ENCODE measurements at places on chromosomes 6 and 20.

DNA sequence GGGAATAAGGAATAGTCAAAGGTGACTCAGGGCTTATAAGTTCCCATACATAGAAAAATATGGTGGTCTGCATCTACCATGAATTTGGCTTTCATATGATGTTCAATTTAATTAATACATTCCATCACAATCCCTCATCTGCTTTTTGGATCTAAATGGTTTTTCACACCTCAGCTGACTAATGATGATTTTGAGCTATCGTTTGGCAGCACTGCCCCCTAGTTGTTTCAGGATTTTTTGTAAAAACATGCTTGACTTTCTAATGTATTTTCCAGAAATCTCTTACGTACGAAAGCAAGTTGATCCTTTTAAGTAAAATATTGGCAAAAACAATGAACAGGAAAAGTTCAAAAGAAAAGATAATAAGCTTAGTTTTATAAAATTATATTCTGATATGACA, 408.6 kb upstream of the ADGRB3 start:
- DNase-seq, result no peak

DNA sequence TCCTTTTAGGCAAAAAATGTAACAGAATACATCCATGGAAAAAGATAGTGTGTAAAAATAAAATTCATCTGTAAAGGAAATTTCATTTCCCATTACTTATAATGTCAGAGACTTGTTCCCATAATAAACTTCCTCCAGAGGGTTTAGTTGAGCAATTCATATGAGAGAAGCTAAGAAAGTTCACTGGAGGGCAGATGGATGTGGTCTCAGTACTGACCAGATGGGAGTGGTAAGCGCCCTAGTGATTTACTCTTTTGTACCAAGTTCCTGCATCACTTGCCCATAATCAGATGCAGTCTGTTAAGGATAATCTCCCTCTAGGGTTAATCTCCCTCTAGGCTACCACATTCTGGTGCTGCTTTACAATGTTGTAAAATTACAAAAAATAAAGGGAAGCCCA, 61.7 kb downstream of the ESF1 start:
- DNase-seq, result no peak

- DNase-seq, result no peak
These were observed 111.7 kb upstream of the TMEM170B start for GRCh38 chr6:11425876-11426275.

GRCh38 chr6:52922161-52922560, 12.7 kb upstream of the GSTA3 start:
- DNase-seq, result no peak

- no peak for DNase-seq
These were observed 9.6 kb upstream of the LY6G5C start for GRCh38 chr6:31690231-31691077.

DNA sequence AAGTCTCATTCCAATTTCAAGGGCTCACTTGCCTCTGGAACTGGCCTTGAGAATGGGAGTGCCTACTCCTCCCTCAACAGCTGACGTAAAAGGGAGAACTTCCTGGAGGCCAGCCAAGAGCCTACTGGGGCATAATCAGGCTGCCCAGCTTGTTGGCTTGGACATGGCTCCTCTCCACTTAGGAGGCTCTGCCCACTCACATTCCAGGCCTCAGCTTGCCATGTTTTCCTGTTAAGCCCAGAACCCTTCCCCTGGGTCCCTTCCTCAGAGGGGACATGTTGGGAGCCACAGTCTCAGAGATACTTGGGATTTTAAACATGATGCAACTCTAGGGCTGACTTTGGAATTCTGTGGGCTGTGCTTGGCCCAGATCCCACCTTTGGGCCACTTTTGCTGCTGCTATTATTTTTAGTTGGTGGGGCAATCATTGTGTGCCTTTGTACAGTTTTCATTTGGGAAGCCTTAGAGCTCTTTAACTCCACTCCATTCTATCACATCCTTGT, 31.5 kb upstream of the ADTRP start:
- DNase-seq, result no peak

GRCh38 chr6:92688342-92688741, 731.0 kb downstream of the EPHA7 start:
- DNase-seq, result no peak

DNA sequence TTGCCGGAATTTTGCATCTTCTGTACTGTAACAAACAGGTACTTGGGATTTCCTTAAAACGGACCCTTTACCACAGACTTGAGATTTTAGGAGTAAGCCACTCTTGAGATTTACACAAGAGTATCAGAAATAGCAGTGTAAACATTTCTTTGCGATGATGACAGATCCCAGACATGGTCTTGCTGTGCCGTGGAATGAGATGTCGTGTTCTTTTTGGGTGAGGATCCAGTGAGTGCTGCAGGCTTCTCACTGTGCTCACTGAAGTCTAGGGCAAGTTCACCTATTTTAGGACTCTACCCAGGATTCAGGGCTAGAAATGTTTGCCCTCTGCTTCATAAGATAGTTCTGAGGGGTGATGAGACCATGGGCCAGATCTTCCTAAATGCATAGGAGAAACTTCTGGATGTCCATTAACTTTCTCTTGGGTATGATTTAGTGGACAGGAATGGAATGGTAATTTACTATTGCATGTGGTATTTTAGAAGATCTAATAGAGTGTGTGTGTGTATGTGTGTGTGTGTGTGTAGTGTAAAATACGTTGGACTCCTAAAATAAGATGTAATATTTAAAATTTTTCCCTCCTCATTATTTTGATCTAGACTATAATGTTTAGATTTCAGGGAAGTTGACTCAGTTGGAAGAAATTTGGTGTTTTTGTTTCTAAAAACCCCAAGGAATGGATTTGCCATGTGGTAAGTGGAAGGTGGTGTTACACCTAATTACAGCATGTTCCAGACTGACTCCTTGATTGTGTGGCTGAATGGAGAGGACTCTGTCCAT, 8.5 kb downstream of the LRRC1 start:
- no peak for DNase-seq

GRCh38 chr20:62925420-62926228, 681 bp downstream of the DIDO1 start:
- peak; percentile 66 for DNase-seq

GRCh38 chr20:14451458-14451857, 114.0 kb upstream of the FLRT3 start:
- no peak for DNase-seq
